ENCODE measurements at places on chromosomes 12 and 14.

GRCh38 chr14:22047115-22047514, 373.5 kb upstream of the OR4E1 start:
- DNase-seq, result no peak

DNA sequence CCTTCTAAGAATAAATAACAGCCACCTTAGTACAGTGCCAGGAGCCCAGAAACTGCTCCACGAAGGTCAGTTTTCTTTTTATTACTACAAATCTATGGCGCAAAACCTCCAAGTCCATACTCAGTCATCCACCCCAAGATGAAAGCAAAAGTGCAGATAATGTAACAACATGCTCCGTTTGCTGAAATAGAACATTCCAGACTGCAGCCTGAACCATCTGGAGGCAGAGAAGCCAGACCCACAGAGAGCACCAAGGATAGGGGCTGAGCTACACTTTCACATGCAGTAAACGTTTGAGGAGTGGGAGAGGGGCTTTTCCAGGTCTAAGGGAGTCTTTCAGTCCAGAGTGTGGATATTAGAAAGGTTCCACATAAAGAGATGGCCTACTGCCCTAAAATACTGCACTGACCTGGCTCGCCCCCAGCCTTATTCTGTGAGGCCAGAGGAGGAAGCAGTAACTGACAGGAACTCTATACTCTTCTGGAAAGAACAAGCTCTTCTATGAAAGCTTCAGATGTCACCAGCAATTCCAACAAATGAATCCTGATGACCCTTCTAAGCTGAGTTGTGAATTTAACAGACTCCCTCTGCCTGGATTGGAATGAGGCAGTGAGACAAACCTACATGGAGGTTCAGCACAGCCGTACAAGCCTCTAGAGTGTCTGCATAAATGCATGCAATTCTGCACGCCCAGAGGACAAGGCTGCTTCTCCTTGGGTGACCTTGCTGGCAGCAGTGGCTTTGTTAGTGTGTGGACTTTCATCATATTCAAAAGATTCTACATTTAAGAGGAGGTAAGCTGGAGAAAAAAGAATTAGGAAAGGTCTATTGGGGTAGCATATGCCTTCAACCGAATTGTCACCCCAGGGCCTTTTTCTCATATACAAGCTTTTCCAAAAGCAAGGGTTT, 153.9 kb upstream of the EGLN3 start:
- DNase-seq, result no peak

- no peak for DNase-seq
Measured at GRCh38 chr12:123801573-123802178, 39.6 kb downstream of the DNAH10 start.

- no peak for DNase-seq
Measured at GRCh38 chr12:115598871-115599811, 678.4 kb downstream of the MED13L start.

- DNase-seq, result no peak
Measured at GRCh38 chr14:22464422-22465142, 124.4 kb downstream of the DAD1 start.

All from stimulated activated CD4-positive, alpha-beta T cell treated with anti-CD3 and anti-CD28 coated beads, TNF-alpha, amount 100 ng/mL, for 48 hours (primary cell).